Stomach (tissue), 19 donors: ENCODE measurements at places on chromosomes 5 and 9. TPM values are rescaled to one million over a fixed set of nuclear protein-coding genes. Genes with fewer than 3 reads are reported as not detected.

The NR2F1 gene
- 20.4 TPM for total RNA-seq

DNA sequence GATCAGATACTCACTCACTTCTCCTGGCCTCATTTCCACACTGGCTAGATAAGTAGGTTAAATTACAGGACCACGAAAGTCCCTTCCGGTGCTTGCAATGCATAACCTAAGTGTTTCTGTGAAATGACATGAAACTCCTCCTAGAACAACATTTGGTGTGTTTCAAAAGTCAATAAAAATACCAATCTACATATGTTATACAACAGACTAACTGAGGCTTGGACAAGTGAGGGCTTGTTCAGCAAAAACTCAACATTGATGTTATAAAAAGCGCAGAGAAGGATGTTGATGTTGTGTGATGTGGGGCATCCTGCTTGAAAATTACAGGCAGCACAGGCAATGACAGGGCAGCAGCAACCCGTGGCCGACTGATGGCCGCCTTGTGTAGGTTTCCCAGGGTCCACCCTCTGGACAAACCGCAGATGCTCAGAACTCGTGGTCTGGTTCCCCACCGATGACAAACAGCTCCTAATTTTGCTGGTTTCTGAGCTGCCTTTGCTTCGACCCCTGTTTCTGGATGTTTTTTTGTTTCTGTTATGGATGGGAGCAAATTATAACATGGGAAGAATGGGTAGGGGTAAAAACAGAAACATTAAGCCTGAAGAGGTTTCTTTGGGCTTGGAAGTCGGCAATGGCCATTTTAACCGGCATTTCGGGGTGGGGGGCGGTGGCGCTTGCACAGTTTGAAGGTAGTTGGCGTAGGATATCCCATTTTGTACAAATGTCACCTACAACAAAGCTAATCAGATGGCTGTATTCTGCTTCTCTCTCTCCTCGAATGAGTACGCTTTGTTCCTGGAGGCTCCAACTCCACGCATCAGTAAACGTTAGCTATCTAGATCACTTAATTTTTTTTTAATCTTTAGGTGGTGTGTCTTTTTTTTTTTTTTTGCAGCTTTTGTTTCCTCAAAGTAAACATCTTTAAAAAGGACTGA, 116.1 kb downstream of the PDZD2 start:
- peak; percentile 35 for DNase-seq

DNA sequence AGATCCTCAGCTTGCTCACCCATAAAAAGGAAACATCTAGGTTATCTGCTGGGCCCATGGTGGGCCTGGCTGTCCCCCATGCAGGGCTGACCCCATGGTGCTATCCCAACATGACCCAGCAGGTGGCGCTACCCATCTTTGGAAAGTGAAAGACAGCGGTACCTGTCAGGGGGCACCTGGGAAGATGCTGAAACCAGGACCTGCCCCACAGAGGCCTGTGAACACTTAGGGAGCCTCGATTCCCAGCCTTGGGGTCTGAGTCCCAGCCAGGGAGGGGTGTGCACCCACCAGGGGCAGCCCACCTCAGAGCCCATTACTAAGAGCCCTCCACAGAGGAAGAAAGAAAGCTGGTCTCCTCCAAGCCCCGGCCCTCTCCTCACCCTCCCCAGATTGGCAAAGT, 46.6 kb upstream of the IPPK start:
- DNase-seq, result peak; percentile 76

- DNase-seq, result no peak
Measured at GRCh38 chr9:96720435-96720834, 57.5 kb downstream of the ZNF510 start.

The KIF20A gene
- total RNA-seq, result 2.0 TPM

DNA sequence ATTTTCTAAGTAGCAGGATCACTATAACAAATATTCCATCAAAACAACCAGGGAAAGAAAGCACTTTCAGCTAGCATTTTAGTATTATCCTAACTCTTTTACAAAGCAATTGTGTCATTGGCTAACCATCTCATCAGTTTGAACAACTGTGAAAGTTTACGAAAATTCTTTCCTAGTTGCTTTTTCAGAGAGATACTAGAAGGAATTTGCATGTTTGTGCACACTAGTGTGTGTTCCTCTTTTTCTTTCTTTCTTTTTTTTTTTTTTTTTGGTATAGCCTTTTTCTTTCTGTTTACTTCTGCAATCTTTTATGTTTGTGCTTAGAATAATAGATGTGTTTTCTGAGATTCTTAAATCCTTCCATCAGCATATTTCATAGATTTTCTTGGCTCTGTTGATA, 124.7 kb upstream of the SEMA6A start:
- no peak for DNase-seq

GRCh38 chr9:134360180-134360759, 34.0 kb downstream of the RXRA start:
- DNase-seq, result no peak

The SLC27A4 gene
- total RNA-seq, result 200 TPM

DNA sequence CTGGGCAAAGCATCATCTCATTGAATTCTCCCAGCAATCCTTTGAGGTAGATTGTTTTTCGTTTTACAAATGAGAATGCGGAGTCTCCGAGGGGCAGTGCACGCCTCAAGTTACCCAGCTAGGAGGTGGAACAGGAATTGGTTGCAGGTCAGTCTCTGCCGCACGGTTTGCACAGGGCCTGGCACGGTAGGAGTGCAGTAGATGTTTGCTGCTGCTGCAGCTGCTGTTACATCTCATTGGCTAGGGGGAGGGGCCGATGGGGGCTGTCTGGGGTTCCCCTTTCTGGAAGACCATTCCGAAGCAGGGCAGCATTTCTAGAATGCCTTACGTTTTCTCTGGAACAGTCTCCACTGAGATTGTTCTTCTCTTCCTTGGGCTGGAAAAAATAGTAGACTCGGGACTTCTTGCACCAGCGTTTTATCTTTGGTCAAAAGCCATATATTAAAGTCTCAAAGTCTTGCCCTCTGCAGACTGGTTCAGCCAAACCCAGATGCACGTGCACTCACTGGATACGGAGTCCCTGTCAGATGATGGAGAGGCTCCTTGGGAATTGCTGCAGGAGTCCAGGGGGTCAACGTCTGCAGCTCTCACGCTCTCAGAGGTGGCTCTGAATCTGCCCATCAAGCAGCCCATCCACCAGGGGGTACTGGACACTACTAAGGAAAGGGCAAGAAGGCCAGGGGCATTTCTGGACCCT, 1.2 kb downstream of the USP20 start:
- no peak for DNase-seq

- DNase-seq, result no peak
Measured at GRCh38 chr5:168291964-168292785, 730 bp downstream of the WWC1 start.

- DNase-seq, result no peak
Measured at GRCh38 chr5:166436872-166437271, 1854.6 kb upstream of the WWC1 start.

DNA sequence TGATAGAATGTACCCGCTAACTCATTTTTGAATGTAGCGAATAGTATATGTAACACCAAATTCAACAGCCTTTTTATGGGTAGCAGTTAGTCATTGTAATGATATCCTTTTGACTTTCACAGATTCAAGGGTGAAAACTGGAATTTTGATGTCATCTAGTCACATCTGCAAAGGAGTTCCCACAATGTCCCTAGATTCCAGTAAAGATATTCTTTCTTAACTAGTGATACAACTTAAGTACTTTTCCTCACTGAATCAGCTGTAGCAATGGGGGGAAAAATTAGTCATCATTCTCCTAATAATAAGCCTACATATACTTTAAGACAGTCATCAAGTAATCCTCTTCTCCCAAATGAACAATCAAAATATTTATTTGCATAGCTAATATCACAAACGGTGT, 11.5 kb upstream of the SSBP2 start:
- no peak for DNase-seq

- no peak for DNase-seq
Measured at GRCh38 chr9:6929441-6930215, 171.9 kb downstream of the KDM4C start.

DNA sequence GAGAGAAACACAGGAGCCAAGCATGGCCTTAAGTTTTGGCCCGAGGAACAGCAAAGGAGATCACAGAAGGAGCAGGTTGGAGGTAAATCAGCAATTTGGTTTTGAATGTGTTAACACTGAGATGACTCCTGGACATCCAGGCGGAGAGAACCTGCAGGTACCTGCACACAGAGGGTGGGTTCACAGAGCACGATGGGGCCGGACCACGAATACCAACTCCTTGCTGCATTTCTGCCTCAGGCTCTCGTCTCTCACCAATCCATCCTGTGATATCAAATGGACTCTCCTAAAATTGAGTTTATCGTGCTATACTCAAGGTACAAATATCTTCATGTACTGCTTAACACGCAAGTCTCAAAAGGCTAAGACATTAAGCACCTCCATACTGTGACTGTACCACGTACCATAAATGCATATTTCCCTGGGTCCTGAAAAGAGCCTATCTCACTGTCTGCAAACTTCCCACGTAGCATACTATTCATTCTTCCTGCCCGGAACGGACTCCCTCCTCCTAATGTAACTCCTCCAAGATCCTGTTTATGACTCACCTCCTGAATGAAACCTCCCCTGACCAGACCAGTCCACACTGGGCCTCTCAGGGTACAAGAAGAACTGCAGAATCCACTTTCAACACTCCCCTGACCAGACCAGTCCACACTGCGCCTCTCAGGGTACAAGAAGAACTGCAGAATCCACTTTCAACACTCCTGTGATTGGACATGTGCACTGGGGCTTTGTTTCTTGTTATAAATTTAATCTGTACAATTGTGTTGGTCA, 380.8 kb upstream of the RFX3 start:
- DNase-seq, result peak; percentile 70

DNA sequence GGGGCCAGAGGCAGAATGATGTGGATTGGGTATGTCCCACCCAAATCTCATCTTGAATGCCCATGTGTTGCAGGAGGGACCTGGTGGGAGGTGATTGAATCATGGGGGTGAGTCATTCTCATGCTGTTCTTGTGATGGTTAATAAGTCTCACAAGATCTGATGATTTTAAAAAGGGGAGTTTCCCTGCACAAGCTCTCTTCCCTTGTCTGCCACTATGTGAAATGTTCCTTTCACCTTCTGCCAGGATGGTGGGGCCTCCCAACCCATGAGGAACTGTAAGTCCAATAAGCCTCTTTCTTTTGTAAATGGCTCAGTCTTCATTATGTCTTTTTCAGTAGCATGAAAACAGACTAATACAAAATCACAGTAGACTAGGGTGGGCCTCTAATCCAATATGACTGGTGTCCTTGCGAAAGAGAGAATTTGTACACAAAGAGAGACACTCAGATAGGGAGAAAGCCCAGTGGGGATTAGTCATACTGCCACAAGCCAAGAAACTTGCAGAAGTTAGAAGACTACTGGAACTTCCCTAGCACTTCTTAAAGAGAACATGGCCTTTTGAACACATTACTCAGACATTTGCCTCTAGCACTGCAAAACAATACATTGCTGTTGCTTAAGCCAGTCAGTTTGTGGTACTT, 68.4 kb downstream of the ANXA1 start:
- DNase-seq, result no peak
